ENCODE measurements at places on chromosomes 7 and 10. TPM values are rescaled to one million over a fixed set of nuclear protein-coding genes. Genes with fewer than 3 reads are reported as not detected.

- no peak for DNase-seq
Observed at GRCh38 chr10:77773631-77774426, 136.2 kb upstream of the KCNMA1 start.

GRCh38 chr10:125134483-125134848, 25.9 kb downstream of the CTBP2 start:
- DNase-seq = no peak

Gene TMEM176A
- total RNA-seq = 2.4 TPM

Gene FHIP2A
- 14.8 TPM for total RNA-seq

- DNase-seq = peak; percentile 53
Observed at GRCh38 chr10:17585016-17585415, 32.2 kb downstream of the HACD1 start.

DNA sequence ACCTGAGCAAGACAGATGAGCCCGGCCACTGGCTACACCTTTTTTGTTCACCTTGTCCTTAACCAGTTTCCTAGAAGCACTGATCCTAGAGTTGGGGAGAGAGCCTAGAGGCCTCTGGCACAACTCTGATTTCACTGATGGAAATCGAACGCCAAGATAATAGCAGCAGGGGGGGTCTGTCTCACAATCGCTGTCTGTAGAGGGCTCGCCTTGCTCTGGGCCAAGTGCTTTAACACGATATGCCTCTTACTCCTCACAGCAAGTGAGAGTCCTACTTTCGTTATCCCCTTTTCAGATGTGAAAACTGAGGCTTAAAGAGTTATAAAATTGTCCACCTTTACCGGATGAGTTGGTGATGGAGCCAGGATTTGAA, 472 bp downstream of the RASSF4 start:
- no peak for DNase-seq

DNA sequence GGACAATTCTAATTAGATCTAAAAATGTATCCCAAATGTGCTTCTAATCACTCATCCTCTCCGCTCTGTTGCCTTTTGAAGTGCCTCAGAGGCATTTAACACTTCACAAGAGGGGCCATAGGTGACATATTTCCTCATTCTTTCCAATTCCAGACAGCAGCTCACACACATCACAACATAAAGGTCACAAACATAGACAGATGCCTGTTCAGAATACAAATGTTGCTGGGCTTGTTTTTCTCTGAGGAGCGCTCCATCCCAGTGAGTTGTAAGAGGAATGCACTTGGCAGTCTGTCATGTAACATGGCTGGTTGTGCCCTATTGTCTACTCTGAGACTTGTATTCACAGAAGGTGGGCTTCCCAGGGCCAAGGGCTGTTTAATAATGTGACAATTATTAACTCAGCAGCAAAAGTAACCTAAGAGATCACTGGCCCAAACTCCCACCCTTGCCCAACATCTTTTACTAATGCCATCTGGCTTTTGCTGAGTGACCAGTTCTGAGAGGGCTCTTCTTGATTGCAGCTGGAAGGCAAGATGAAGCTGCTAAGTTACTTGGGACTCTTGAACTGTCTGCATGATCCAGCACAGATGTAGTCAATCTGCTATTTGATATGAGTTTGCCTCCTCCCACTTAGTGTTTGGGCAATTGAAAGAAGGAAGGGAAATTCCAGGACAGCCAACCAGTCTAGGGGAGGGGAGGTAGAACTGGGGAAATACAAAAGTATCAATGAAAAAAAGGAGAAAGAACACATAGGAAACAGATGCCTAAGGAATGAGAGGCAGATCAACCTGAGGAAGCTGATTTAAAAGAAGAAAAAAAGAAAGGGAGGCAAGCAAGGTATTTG, 13.6 kb downstream of the PON2 start:
- DNase-seq = no peak

Measured in hematopoietic multipotent progenitor cell (in vitro differentiated cells).